GM12864 (cell line): ENCODE measurements at places on chromosomes 11 and 22.

- no peak for DNase-seq
Measured at GRCh38 chr11:1867381-1867780, 14.5 kb downstream of the LSP1 start.

DNA sequence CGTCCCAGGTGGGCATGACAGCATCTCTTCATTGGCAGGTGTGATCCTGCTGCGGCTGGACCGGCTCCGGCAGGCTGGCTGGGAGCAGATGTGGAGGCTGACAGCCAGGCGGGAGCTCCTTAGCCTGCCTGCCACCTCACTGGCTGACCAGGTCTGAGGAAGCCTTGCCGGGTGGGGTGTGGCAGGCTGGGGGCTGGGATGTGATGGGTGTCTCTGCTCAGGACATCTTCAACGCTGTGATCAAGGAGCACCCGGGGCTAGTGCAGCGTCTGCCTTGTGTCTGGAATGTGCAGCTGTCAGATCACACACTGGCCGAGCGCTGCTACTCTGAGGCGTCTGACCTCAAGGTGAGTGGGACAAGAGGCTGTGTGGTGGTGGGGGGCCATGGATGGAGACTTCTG is 3.5 kb downstream of the LARGE2 start:
- no peak for DNase-seq

DNA sequence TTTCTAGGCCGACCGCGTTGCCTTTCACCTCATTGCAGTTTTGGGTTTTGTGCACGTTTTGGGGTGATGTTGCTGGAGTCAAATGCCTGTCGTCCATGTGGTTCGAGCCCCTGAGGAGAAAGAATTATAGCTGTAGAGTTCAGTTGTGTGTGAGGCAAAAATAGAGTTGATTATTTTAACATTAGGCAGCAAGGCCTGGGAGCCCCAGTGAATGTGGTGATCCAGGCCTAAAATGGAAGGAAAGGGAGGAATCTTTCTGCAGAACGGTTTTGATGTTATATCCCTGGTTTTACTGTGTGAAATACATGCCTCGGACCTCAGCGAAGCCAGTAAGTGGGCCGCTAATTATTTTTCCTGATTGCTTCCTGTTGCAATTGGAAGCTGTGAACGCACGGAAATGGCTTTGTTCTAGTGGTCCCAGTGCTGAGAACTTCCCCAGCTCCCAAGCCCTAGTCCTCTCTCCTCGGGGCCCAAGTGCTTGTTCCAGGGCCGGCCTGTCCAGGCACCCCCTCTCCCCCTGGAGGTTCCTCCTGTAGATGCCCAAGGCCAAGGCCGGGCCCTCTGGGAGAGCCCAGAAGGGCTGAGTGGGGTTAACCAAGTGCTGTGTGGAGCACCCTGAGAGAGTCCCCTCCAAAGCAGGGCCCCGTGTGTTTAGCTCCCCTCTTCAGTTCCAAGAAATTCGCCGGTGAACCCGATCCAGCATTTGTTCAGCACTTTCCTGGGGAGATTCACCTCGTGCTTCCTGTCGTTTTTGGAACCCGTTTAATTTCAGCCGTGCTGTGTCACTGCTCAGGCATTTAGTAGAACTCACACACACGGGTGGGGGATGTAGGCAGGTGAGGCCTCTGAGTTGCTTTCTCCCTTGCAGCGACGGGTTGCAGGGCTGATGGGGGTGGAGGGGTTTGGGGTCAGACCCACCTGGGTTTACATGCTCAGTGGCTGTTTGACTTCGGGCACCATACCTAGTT is 2.1 kb downstream of the LRP5 start:
- no peak for DNase-seq

GRCh38 chr11:2451916-2452315 is 7.1 kb downstream of the KCNQ1 start:
- DNase-seq: no peak

DNA sequence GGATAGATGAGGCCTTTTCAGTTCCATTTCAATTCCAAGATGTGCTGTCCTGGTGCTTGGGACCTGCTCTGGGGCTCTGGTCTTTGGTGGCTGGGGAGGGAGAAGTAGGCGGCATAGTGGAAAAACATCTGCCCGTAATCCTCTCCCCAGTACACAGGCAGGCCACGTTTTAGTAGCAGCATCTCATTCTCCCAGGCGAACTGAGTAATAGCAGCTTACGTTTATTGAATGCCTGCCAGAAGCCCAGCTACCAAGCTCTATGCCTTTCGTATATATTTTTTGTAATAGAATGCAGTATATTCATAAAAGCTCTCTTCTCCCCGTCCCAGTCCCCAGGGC is 11.4 kb downstream of the ACO2 start:
- no peak for DNase-seq

DNA sequence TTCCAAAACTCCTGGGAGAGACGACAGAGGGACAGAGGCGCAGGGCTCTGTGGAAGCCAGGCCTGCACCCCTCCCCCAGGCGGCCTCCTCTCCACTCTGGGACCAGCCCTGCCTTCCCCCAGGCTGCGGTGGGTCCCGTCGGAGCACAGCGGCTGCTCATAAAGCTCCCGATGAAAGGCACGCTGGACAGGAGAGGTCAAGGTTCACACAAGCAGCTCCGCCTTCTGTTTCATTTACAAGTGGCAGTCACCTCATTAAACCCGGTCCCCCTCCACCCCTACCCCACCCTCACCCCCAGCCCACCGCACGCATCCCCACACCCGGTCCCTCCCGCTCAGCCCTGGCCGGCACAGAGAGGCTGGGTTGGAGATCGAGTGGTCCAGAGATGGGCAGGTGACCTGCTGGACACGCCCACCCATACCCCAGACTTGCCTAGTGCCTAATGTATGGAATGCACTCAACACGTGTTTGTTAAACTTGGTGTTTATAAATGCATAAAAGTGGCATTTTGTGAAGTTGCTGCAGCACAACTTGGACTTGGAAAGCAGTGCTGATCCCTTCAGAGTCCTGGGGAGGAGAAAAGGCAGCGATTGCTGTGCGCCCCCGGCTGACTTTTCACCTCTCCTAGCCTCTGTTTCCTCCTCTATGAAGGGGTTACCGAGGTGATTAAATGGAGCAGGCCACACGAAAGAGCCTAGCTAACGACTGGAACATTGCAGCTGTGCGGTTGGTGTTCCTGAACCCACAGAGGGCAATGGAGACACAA is 26.0 kb downstream of the RPUSD4 start:
- DNase-seq: no peak

- DNase-seq: no peak
Measured at GRCh38 chr22:41913040-41913719, 1.7 kb downstream of the SHISA8 start.

GRCh38 chr11:32105871-32106560 is 15.1 kb downstream of the RCN1 start:
- peak; percentile 43 for DNase-seq
